Activated CD4-positive, alpha-beta T cell treated with anti-CD3 and anti-CD28 coated beads, Interleukin-2, amount 10 ng/mL, durations not matched to agents 24 days and 14 days (primary cell): ENCODE measurements at places on chromosomes 4 and X. TPM values are rescaled to one million over a fixed set of nuclear protein-coding genes. Genes with fewer than 3 reads are reported as not detected.

NPY1R gene
- total RNA-seq, result not detected in 2 replicates

NEIL3 gene
- 15.5 and 17.0 TPM in 2 replicates for total RNA-seq

EDA gene
- 1.2 and 1.8 TPM in 2 replicates for total RNA-seq

TMSB15A gene
- 0.31 TPM in 1 of 2 replicates, not detected in the other for total RNA-seq

APELA gene
- not detected in 2 replicates for total RNA-seq

MRFAP1L1 gene
- 51.4 TPM in 2 replicates for total RNA-seq

PRDM5 gene
- not detected in 2 replicates for total RNA-seq

GAGE12H gene
- total RNA-seq, result not detected in 2 replicates

TMEM150C gene
- not detected in 2 replicates for total RNA-seq

PROM1 gene
- not detected in 2 replicates for total RNA-seq

FNIP2 gene
- 19.1 and 19.2 TPM in 2 replicates for total RNA-seq

CAPN6 gene
- total RNA-seq, result not detected in 2 replicates

HSFX2 gene
- total RNA-seq, result 0.28 TPM in 1 of 2 replicates, not detected in the other
